ENCODE measurements at places on chromosomes 7 and 10.

GRCh38 chr7:116706668-116707126, 34.7 kb downstream of the MET start:
- DNase-seq = no peak
- H3K27ac ChIP-seq = no peak overlapping the region
- H3K4me1 ChIP-seq = peaks cover 1% of the 10 kb centered on the region
- H3K4me3 ChIP-seq = no peak overlapping the region
- H3K36me3 ChIP-seq = no peaks in the 10 kb centered on the region

- no peak overlapping the region for H3K27ac ChIP-seq
- no peaks in the 10 kb centered on the region for H3K36me3 ChIP-seq
- DNase-seq = no peak
Measured at GRCh38 chr10:76354212-76354738, 922.9 kb downstream of the LRMDA start.

DNA sequence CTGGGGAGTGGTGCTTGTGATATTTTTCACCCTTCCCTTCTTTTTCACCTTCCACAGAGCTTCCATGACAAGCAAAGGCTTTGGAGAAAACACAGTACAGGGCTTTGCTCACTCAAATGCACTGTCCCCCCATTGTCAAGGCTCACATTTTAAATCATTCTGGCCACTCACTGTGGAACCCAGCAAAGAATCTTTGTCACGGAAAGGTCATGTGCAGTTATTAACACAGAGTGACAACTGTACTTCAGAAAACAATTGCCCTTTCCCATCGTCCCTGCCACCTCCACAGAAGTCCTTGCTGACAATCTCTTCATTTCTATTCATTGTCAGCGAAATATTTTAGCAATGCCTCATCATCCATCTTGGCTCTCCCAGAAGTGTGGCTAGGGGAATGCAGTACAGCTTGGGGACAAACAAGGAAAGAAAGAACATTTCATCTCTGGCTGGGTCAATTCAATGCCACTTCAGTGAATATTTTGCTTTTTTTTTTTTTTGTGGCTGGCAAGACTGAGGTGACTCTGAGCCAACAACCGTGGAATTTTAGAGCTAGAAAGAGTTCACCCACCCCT, 851.0 kb downstream of the KCNMA1 start:
- DNase-seq = no peak
- no peak overlapping the region for H3K27ac ChIP-seq
- H3K4me1 ChIP-seq = no peaks in the 10 kb centered on the region
- H3K27me3 ChIP-seq = no peaks in the 10 kb centered on the region
- no peak overlapping the region for H3K4me3 ChIP-seq
- H3K36me3 ChIP-seq = no peaks in the 10 kb centered on the region

DNA sequence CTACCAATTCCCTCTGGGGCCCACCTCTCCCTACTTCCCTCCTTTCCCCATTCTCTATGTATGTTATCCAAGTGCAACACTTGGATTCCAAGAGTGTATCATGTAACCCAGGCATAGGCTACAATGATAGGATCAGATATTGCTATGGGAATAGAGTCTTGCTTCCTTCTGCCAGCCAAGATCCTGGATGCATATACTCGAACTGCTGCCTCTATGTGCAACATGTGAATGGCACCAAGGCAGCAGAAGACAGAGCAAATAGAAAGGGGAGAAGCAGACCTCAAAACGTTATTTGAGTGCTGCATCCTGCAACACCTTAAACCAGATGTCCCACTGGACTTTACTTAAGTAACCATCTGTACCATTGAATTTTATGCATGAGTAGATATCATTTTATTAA, 3.5 kb upstream of the XPNPEP1 start:
- H3K27me3 ChIP-seq = no peaks in the 10 kb centered on the region
- DNase-seq = no peak
- peaks cover 8% of the 10 kb centered on the region for H3K4me1 ChIP-seq
- no peak overlapping the region for H3K4me3 ChIP-seq
- H3K27ac ChIP-seq = no peak overlapping the region

DNA sequence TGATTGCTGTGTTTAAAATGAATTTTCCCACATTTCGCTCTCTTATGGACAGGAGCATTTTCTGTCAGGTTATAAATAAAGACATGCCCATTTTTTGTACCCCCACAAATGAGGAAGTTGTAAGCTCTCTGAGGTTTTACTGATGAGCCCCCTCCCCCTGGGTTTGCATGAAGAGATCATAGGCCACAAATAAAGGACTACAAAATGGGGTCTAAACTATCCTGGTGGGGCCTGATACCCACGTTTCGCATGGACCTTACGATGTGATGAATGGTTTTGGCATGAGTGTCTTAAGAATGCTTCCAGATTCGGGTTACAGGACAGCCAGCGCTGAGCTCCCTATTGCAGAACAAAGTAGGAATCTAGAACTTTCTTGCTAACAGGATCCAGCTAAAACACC, 5.8 kb downstream of the IKZF1 start:
- H3K4me1 ChIP-seq = peaks cover 3% of the 10 kb centered on the region
- H3K27me3 ChIP-seq = peaks cover 2% of the 10 kb centered on the region
- no peak overlapping the region for H3K4me3 ChIP-seq
- no peak overlapping the region for H3K27ac ChIP-seq
- no peak for DNase-seq

- no peak overlapping the region for H3K4me3 ChIP-seq
- no peaks in the 10 kb centered on the region for H3K36me3 ChIP-seq
- H3K27ac ChIP-seq = no peak overlapping the region
- H3K4me1 ChIP-seq = peaks cover 1% of the 10 kb centered on the region
Measured at GRCh38 chr7:159108941-159109652, 35.6 kb downstream of the VIPR2 start.

- no peaks in the 10 kb centered on the region for H3K27me3 ChIP-seq
- no peak overlapping the region for H3K4me3 ChIP-seq
- no peaks in the 10 kb centered on the region for H3K36me3 ChIP-seq
- H3K27ac ChIP-seq = no peak overlapping the region
- H3K4me1 ChIP-seq = no peaks in the 10 kb centered on the region
Measured at GRCh38 chr10:1255600-1256431, 199.6 kb downstream of the WDR37 start.

DNA sequence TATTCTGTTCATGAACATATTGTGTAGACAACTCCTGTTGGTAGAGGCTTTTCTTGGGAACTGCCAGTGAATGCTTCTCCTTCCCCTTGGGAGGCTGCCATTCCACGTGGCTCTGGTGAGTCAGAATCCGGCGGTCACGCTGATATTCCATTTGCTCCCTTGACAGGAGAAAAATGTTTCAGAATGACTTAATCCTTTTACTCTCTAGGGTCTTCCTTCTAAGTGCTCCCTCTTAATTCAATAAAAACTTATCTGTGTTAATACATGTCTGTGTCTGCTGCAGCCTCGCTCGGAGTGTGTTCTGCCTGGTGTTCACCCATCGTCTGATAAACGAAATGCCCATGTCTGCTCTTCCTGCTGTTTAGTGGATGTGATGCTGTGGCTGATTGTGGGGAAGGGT, 278.6 kb downstream of the ARHGAP12 start:
- no peaks in the 10 kb centered on the region for H3K4me1 ChIP-seq
- no peaks in the 10 kb centered on the region for H3K27me3 ChIP-seq
- H3K27ac ChIP-seq = no peak overlapping the region
- no peak for DNase-seq
- no peak overlapping the region for H3K4me3 ChIP-seq
- H3K36me3 ChIP-seq = no peaks in the 10 kb centered on the region

DNA sequence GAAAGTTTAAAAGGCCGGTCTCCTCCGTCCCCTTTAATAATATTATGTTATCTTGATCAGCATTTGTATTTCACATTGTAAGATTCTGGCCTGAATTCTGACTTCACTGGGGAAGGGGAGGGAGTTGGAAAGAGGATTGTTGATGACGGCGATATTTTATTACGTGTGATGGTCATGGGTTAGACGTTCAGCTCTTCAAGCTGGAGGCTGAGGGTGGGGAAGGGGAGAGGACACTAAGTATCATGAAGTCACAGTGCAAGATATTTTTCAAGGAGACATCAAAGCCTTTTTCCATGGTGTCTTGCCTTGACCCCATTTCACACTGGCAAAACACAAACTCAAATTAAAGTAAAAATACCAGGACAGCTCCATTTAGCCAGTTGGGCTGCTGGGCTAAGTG, 126.7 kb downstream of the WDR11 start:
- no peak overlapping the region for H3K4me3 ChIP-seq
- H3K36me3 ChIP-seq = no peaks in the 10 kb centered on the region
- no peak overlapping the region for H3K27ac ChIP-seq
- peaks cover 6% of the 10 kb centered on the region for H3K27me3 ChIP-seq

DNA sequence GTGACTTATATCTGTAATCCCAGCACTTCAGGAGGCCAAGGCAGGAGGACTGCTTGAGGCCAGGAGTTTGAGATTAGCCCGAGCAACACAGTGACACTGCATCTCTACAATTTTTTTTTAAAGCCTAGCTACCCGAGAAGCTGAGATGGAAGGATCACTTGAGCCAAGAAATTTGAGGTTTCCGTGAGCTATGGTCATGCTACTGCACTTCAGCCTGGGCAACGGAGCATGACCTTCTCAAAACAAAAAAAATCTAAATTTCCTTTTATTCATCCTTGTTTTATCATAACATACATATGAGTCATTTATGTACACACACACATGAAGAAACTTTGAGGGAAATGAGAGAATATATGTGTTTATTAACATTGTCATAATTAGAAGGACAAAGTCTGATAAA, 277.5 kb upstream of the MAGI2 start:
- no peak for DNase-seq
- no peaks in the 10 kb centered on the region for H3K4me1 ChIP-seq
- no peaks in the 10 kb centered on the region for H3K27me3 ChIP-seq

- no peak overlapping the region for H3K27ac ChIP-seq
- DNase-seq = no peak
- H3K36me3 ChIP-seq = no peaks in the 10 kb centered on the region
- H3K27me3 ChIP-seq = no peaks in the 10 kb centered on the region
Measured at GRCh38 chr7:67758551-67758950, 761.9 kb downstream of the TYW1 start.

DNA sequence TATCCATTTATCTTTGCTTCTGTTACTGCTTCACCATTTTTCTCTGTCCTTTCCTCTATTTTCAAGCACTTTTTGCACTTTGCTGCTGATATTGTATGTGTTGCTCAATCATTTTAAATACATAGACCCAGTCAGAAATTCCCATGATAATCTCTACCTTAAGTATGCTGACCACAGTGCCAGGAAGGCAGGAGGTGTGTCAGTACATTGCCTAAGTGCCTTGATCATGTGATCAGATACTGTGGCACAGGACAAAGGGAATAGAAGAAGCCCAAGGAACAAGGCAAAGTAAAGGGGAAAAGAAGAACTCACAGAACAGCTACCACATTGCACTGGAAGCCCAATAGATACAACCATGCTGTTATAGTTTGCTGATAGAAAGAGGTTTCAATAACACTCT, 53.7 kb upstream of the CD36 start:
- DNase-seq = no peak
- no peaks in the 10 kb centered on the region for H3K36me3 ChIP-seq
- H3K27ac ChIP-seq = no peak overlapping the region
- no peaks in the 10 kb centered on the region for H3K27me3 ChIP-seq
- H3K4me3 ChIP-seq = no peak overlapping the region
- no peaks in the 10 kb centered on the region for H3K4me1 ChIP-seq

DNA sequence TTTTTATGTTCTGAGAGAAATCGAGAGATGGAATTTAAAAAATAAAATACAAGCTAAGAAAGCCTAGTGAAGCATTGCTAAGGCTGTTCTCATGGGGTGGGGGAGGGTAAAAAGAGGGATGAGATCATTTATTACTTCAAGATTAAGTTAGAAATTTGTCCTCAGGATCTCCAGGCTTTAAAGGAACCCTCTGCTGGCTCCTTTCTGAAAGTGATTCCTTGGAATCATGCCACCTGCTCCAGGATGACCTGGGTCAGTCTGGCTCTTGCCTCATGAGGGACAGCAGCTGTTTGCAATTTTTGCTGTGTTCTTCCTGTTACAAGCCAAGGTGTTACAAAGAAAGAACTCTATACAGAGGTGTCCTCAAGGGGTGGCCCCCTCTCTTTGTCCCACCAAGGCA, 69.8 kb downstream of the CDK1 start:
- no peak for DNase-seq
- H3K27ac ChIP-seq = no peak overlapping the region
- H3K27me3 ChIP-seq = no peaks in the 10 kb centered on the region
- H3K4me1 ChIP-seq = no peaks in the 10 kb centered on the region
- no peak overlapping the region for H3K4me3 ChIP-seq
- H3K36me3 ChIP-seq = no peaks in the 10 kb centered on the region

DNA sequence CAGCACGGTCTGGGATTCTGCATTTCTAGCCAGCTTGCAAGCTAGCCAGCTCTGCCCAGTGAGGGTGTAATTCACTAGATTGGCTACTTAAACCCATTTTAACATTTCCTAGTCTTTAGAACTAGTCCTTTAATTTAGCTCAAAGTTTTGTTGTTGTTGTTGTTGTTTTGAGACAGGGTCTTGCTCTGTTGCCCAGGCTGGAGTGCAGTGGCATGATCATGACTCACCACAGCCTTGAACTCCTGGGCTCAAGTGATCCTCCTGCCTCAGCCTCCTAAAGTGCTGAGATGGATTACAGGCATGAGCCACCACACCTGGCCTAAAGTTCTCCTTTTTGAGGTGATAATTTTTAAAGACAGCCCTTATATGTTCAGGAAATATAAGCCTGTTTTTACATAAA, 94.1 kb downstream of the BMPR1A start:
- peaks cover 2% of the 10 kb centered on the region for H3K4me1 ChIP-seq
- H3K27me3 ChIP-seq = no peaks in the 10 kb centered on the region
- H3K4me3 ChIP-seq = no peak overlapping the region
- no peak overlapping the region for H3K27ac ChIP-seq
- DNase-seq = no peak

- no peak for DNase-seq
- no peak overlapping the region for H3K4me3 ChIP-seq
- H3K27me3 ChIP-seq = no peaks in the 10 kb centered on the region
- H3K4me1 ChIP-seq = no peaks in the 10 kb centered on the region
Measured at GRCh38 chr7:26699766-26700165, 164.6 kb downstream of the SKAP2 start.

DNA sequence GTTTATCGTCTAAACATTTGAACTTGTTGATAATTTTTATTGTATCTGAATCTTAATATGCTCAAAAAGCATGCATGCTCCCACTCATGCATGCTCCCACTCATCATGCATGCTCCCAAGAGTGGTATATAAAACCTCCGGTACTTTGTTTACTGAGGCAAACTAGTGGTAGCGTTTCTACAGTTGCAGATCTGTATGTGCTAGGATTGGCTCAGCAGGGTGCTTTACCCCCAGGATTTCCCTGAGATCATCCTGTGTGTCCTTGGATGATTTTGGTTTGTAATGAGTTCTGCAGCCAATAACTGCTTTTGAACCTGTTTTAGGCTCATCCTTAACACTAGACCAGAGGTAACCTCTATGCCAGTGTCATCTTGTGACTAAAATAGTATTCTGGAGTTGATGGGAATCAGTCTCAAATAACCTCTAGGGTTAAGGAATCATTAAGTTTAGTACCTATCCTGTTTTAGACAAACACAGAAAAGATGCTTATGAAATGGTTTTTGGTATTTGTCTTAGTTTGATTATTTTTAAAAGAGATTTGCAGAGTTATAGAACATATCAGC, 40.4 kb downstream of the PHTF2 start:
- no peaks in the 10 kb centered on the region for H3K4me1 ChIP-seq
- no peak overlapping the region for H3K27ac ChIP-seq
- H3K27me3 ChIP-seq = no peaks in the 10 kb centered on the region
